T-helper 22 cell (primary cell): ENCODE measurements at places on chromosomes 13 and 19.

- DNase-seq, result no peak
These were observed at the start of gene FGF14 for GRCh38 chr13:102401766-102402165. FGF14 (minus strand) TSS chr13:102402048.

DNA sequence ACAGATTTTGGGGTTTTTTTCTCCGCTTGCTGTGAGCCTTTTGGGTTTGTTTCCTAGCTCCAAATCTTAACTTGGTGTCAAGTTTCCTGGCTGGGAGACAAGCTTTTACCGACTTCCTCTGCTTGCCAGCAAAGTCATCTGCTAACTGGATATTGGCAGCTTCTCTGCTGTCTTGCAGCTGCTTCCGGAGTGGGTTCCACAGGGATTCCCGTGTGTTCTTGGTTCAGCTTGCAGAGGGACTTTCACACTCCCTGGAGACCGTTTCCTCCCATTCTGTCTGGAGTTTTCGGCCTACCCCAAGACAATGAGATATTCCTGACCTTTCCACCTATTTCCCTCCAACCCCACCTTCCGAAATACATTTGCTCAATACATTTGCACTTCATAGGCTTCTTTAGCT is 2.2 kb upstream of the COLGALT1 start:
- DNase-seq, result no peak

GRCh38 chr13:79194727-79195126 is 211.3 kb downstream of the RBM26 start:
- no peak for DNase-seq

DNA sequence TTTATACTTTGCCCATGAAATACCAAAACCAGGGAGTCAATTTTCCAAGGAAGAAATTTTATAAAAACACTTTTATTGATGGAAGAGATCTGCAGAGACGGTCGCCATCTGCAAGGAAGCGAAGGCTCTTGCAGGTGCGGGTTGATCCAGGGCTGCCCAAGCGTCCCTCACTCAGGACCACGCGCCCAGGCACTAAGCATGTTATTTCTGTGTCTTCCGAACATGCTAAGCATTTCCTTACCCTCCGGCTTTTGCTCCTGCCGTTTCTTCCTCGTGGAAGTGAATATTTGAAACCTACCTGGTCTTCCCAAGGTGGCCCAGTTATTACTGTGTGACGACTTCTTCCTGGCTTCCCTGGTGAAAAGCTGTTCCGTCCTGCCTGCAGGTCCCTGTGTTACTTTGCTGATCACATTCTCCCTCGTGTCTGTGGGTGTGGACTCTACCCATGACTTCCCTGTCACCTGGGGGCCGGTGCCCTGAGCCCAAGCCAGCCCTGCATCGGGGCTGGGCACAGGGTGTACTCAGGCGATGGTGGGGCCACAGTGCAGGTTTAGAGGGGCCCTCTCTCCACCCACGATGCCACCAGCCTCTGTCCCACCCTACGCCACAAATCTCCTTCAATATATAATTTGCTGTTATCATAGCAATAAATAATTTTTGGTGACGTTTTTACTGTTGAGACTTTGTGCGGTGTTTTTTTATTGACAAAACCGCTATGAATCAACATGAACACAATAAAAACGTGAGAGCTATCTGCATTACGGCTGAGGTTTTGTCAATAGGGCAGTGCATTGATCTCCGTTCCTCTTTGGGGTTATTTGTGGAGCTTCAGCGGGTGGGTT is 119.4 kb downstream of the URI1 start:
- no peak for DNase-seq

- DNase-seq, result no peak
These were observed 93.6 kb downstream of the SOX1 start for GRCh38 chr13:112160558-112160957.

GRCh38 chr13:110230661-110231347 is 76.2 kb downstream of the COL4A1 start:
- DNase-seq, result no peak

DNA sequence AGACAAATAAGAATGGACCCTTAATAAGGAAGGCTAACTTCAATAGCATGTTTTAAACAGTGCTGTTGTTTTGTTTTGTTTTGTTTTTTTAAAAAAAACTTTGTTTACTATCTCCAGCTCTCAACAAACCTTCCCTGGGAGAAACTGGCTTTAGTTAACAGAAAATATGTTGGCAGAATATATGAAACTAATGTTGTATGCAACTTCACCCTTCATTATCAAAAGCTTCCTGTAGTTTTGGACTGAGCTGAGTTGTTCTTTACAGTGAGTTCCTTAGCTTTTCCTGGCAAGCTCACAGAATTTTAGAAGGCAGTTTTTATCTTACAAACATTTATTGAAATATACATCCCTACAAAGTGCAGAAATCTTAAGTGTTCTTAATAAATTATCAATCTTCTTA is 2480.7 kb upstream of the PCDH20 start:
- DNase-seq, result no peak

- no peak for DNase-seq
These were observed 7.2 kb downstream of the DOT1L start for GRCh38 chr19:2170987-2171348.

DNA sequence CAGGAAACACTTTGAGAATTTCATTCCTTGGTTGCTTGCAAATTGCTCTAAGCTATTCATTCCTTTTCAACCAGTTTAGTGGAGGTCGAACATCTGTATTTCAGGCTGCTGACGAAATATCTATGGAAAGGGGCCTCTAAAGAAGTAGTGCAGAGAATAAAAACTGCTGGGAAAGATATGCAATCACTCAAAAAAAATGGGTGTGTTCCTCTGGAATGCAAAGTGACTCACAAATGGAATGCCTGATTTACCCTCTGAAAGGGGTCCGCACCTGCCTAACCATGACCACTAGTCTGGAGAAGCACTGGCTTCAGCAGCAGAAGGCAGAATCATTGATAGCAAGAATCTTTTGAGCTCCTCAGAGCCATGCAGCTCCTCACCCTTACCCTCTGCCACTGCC is 129.4 kb downstream of the PCDH9 start:
- DNase-seq, result no peak

DNA sequence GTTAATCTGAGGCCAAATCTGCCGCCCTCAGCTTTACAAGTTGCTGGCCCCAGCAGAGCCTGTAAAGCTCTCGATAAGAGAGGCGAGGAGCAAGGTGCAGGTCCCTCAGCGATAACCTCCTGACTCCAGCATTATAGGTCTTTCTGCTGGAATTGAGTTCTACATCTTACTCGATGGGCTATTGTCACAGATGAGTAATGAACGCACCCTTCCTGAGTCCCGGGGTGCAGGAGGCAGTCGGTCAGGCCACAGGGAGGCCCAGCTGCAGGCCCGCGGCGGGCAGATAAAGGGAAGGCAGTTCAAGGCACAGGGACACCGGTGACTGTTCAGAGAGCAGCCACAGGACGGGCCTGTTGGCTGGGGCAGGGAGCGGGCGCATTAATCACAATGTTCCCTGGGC is 157.6 kb upstream of the OBI1 start:
- no peak for DNase-seq
